ENCODE measurements at places on chromosomes 6 and 20.

DNA sequence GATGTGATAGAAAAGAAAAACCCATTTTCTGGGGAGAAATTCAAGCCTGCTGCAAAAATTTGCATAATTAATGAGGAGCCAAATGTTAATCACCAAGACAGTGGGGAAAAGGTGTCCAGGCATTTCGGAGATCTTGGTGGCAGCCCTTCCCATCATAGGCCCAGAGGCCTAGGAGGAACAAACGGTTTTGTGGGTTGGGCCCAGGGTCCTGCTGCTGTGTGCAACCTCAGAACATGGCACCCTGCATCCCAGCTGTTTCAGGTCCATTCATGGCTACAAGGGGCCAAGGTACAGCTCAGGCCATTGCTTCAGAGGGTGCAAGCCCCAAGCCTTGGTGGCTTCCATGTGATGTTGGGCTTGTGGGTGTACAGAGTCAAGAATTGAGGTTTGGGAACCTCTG is 189.8 kb upstream of the IMPG1 start:
- no peak for DNase-seq

GRCh38 chr6:142331075-142331551 is 29.3 kb downstream of the ADGRG6 start:
- DNase-seq = no peak

GRCh38 chr6:150212778-150213177 is 69.9 kb downstream of the PPP1R14C start:
- no peak for DNase-seq

- no peak for DNase-seq
These were observed 929.9 kb upstream of the EPHA7 start for GRCh38 chr6:94349227-94349626.

DNA sequence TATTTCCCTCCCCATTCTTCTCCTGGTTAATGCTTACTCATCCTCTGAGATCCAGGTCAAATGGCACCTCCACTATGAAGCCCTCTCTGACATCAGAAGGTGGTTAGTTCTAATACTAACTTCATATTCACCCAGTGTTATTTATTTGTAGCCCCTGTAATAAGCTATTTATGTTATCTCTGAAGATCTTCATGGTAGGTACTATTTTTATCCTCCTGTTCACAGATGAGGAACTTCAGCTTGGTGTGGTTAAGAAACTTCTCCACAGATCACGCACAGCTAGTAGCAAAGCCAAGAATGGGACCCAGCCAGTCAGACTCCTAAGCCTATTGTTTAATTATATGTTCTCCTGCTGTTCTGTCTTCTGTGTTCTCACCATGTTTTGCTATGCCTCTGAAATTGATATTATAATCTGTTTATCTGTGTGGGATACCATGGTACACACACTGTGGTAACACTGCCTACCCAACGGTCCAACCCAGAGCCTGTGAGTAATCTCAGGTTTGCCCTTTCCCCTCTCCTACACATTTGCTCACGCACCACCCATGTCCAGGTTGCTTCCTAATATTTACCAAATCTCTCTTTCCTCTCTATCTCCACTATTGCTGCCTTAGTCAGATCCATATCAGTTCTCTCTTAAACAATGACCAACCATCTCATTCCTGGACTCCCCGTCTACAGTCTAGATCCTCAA is 98.4 kb downstream of the IPCEF1 start:
- DNase-seq = no peak

DNA sequence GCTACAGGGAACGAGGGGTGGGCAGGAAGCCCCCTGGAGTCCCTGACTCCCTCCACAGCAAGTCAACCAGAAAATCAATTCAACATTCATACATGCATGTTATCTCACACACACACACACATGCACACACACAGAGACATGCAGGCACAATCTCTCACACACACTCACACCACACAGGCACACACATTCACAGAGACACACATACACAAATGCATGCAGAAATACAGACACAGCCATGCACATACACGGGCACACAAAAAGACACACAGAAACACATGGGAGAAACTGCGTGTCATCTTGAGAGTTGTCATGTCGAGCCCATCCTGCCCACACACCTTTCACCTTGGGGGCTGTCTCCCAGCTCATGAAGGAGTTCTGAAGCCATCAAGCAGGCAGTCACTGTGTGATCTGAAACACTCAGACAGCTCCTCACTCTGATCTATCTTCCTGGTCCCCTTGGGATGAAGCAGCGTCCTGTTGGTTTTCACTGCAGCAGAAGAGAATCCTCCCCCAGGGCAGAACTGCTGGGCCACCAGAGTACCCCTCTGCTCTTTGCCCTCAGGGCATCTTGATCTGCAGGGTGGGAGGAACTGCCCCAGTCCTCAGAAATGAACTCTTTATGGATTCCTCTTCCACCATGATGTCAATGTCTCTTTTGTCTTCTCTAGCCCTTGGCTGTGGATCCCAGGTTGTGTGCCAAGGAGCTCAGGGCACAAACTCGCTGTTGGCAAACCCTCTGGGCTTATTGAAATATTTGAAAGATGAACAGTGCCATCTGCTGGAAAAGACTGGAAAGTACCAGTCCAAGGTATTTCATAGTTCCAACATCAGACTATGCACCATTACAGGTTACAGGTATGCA is 8.8 kb downstream of the RAET1L start:
- DNase-seq = no peak

Data from activated gamma-delta T cell (primary cell).